H54 (cell line): ENCODE measurements at places on chromosomes 13 and 19.

GRCh38 chr19:3366753-3367627 lies 607 bp downstream of the NFIC start:
- no peak for DNase-seq

- DNase-seq: no peak
These were observed 21.7 kb downstream of the MYH14 start for GRCh38 chr19:50224986-50225747.

- no peak for DNase-seq
These were observed 1.2 kb downstream of the CIRBP start for GRCh38 chr19:1270213-1270853.

- DNase-seq: no peak
These were observed 1.3 kb downstream of the GADD45B start for GRCh38 chr19:2477141-2477710.

GRCh38 chr19:17873786-17874757 lies 2.3 kb downstream of the SLC5A5 start:
- DNase-seq: peak; percentile 38

- DNase-seq: no peak
These were observed 928 bp upstream of the PNPLA6 start for GRCh38 chr19:7534531-7535046.

GRCh38 chr19:5993648-5994358 lies 15.9 kb upstream of the RANBP3 start:
- DNase-seq: no peak

GRCh38 chr13:75468098-75468497 lies 13.9 kb downstream of the TBC1D4 start:
- no peak for DNase-seq

- no peak for DNase-seq
These were observed 385.4 kb upstream of the PRR20A start for GRCh38 chr13:56755181-56755935.

DNA sequence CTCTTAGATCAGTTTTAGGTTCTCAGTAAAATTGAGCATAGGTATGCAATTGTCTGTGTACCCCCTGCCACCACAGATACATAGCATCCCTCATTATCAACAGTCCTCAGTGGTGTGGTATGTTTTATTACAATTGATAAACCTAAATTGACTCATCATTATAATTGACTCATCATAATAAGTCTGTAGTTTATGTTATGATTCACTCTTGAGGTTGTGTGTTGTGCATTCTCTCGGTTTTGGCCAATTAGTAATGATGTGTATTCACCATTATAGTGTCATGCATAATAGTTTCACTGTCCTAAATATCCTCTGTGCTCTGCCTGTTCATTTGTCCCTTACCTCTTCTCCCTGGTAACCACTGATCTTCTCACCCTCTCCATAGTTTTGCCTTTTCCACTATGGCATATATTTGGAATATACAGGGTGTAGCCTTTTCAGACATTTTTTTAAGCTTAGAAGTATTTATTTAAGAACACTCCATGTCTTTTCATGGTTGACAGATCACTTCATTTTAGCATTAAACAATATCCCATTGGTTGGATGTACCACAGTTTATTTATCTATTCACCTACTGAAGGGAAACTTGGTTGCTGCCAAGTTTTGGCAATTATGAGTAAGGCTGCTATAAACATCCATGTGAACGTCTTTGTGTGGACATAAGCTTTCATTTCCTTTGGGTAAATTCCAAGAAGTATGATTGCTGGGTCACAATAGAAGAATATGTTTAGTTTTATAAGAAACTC lies 1620.6 kb upstream of the MIR17HG start:
- DNase-seq: peak; percentile 6

- DNase-seq: no peak
These were observed 641 bp upstream of the SOX21 start for GRCh38 chr13:94712812-94713560.

DNA sequence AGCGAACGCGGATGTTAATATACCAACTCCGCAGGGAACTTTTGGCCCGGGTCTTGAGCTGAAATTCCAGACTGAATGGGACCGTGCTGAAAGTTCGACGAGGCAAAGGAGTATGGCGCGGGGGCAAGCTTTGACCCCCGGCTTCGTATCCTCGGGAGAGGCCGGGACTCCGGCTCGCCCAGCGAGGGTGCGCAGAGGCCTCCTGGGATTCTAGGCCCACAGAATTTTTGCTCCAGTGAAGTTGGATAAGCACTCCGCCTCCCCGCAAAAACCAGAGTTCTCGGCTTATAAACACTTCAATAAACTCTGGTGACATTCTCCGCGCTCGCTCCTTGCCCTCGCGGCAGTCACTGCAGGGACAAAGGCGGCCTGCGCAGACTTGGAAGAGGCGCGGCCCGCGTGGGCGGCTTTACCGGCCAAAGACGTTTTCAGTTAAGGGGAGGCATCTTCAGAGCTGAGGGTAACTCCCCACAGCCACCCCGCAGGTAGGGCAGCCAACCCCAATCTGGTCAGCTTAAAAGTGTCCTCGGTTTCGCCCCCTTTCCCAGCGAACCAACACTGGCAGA lies 112.6 kb downstream of the KCNRG start:
- DNase-seq: no peak

GRCh38 chr19:4015705-4016402 lies 8.3 kb downstream of the PIAS4 start:
- no peak for DNase-seq

GRCh38 chr13:51222037-51222685 lies at the start of gene FAM124A:
FAM124A (plus strand) TSS chr13:51222398; CDS start chr13:51222502, 104 bp downstream.
- DNase-seq: peak; percentile 40

GRCh38 chr19:55536366-55536765 lies 567 bp downstream of the SBK2 start:
- no peak for DNase-seq
